ENCODE measurements at places on chromosomes 6 and 20.

DNA sequence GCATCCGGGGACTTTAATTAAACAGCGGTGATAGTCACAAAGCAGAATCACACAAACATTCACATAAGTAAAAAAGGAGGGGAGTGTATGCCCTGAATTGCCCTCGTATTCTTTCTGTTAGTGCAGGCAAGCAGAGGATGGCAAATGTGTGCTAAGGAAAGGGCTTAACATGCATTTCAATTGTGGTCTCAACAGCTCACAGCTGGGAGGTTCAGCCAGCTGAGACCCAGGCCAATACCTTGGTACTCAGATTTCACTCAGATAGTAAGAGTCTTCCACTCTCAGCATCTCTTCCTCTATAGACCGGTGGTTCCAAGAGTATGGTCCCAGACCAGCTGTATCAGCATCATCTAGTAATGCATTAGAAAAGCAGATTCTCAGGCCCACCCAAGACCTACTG is 215.1 kb downstream of the PHACTR1 start:
- no peak for DNase-seq

DNA sequence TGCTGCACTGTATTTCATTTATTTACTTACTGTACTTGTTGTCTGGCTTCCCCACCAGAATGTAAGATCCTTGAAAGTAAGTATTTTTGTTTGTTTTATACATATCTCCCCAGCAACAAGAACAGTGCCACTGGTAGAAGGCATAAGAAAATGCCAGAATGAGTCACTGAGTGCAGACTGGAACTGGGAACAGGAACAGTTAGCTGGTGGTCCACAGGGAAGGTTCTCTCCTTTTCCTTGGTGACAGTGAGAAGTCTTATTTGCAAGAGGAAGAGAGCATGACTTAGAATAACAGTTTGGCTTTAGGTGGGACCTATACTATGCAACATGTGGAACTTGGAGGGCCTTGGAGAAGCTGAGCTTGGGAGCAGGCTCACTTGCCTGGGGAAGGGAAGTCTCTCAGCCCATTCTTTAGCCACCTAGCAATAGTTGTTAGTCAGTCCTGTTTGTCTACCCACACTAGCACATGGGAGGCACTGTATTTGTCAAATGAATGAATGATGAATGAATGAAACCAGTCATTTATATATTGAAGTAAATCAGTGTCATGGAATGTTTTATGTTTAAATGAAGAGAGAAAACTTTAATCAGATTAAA is 203.5 kb downstream of the KCNQ5 start:
- no peak for DNase-seq

DNA sequence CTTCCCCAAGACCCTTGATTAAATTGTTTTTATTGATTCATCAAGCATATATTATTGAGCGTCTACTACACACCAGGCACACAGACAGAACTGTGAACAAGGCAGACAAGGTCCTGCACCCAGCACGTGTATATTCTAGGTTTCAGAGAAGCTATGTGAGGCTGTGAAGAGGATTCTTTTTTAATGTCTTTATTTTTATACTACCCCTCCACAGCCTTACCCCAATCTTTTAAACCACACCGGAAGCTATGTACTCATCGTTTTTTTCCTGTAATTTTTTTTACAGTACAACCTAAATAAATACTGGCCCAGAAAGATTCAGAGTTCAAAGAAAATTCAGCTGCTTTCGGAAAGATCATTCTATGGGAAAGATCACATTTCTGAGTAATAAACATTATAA is 10.0 kb downstream of the SGK1 start:
- no peak for DNase-seq

DNA sequence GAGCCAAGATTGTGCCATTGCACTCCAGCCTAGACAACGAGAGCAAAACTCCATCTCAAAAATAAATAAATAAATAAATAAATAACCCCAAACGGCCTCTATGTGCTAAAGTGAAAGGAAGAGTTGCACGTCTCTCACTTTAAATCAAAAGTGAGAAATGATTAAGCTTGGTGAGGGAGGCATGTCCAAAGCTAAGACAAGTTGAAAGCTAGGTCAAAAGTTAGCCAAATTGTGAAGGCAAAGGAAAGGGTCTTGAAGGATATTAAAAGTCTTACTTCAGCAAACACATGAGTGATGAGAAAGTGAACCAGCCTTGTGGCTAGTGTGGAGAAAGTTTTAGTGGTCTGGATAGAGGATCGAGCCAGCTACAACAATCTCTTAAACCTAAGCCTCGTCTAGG is 14.3 kb downstream of the ZBP1 start:
- DNase-seq = no peak

GRCh38 chr6:135170849-135171248 is 10.3 kb upstream of the MYB start:
- DNase-seq = no peak

- DNase-seq = no peak
These were observed 60.2 kb downstream of the PSMG4 start for GRCh38 chr6:3318821-3319540.

GRCh38 chr6:151498327-151498726 is 4.5 kb downstream of the CCDC170 start:
- no peak for DNase-seq

DNA sequence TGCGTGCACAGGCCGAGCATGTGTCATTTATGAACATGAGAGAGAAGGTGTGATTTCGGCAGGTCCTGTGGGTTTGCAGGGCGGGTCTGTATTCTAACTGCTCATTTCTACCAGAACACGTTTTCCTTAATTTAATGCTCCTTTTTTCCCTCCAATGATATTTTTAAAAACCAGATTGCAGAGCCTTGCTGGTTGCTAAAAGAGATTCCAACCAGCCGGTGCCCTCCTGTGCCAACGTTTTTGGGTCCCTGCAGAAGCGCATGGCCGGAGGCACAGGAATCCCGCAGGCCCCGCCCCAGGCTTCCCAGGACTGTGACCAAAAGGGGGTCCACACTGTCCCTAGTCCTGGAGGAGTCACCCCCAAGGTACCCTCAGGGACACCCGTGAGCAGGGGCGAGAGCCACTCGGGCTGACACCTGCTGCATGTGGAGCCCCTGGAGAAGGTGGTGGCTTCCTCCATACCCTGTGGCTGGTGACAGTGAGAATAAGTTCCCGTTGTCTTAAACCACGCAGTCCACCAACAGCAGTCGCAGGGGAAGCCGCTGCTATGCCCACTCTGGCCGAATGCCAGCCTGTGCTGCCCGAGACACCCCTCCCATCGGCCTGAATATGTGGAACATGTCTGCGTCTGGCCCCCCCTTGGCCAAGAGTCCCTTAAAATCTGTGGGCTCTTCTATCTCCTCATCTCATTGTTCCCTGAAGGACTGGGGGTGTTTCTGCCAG is 15.7 kb upstream of the NTSR1 start:
- DNase-seq = no peak

GRCh38 chr6:78911218-78911940 is 44.0 kb downstream of the IRAK1BP1 start:
- DNase-seq = no peak

GRCh38 chr20:25054995-25055629 is 2.8 kb downstream of the ACSS1 start:
- no peak for DNase-seq

DNA sequence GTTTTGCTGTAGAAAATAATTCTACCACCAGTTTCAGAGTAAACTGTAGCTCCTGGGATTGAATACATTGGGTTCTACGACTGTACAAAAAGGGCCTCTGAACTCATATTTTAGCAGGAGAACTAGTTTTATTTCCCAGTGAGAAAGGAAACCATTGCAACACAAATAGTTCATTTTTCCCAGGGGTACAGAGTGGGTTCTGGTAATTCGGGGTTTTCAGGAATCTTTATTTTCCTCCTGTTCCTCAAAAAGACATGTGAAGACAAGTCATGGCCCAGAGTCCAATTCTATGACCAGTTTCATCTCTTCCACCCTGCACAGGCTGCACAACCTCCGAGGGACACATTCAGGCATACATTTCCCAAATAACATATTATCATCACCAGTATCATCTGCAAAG is 222.1 kb downstream of the HIVEP2 start:
- no peak for DNase-seq

DNA sequence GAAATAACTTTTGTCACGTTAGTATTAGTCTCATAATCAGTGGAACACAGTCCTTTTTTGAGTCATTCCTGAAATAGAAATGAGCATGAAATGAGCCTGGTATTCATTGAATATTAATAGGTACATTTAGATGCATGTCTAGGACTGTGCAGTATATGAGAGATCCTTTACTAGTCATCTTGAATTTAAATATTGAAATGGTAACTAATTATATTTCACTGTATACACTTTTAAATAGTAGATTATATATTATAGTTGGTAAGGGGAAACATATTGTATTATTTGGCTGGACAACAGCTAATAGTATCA is 59.4 kb downstream of the RSPO3 start:
- no peak for DNase-seq

DNA sequence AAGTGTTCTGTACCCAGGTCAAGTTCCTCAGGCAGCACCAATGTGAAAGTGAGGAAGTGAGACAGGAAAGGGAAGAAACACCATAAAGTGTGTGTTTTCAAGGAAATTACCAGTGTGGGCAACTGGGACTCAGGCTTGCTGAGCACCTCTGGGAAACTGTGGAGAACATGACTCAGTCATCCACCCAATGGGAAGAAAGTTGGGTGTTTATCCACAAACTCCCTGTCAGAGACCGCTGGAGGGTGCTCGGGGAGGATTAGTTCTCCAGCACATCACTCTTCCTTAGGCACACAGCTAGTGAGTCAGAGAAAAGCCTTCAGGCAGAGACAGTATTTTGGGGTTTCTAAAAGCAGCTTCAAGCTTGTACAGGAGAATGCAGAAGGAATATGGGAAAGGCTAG is 93.6 kb downstream of the PCSK2 start:
- DNase-seq = no peak

GRCh38 chr6:154736618-154737259 is 3.5 kb downstream of the SCAF8 start:
- DNase-seq = no peak

DNA sequence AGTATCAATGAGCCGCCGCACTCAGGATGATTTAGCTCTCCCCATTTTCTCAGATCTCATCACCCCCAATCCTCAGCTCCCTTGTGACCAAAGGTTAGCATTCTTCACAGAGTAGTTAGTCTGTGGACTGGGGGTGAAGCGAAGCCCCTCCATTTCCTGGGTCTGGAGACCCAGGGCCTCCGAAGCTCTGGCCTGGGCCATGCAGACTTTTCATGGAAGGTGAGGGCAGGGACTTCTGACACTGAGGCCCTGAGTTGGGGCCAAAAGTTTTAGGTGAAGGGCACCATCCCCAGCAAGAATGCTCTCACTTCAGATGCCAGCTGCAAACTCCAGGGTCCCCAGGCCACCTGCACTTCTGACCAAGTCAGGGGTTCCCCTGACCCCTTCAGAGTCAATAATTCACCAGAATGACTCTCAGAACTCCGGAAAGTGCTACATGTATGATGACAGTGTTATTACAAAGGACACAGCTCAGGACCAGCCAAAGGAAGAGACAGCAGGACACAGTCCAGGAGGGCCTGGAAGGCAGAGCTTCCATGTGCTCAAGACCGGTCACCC is 65.7 kb upstream of the DUSP22 start:
- DNase-seq = no peak

DNA sequence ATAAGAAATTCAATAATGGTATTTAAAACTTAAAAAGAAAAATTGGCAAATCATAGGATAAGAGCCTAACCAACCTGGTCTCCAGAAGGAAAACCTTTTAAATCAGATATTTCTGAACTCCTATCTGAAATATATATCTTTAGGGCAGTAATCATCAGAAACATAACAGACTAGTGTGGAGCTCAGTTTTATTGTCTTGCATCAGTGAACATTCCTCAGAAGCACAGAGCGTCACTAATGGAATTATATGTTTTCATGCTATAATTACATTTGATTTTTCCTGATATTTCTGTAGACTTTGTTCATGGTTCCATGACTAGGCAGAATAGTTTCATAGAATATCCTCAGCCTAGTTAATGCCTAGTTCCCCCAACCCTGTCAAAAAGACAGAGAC is 262.2 kb downstream of the EYA4 start:
- DNase-seq = no peak

DNA sequence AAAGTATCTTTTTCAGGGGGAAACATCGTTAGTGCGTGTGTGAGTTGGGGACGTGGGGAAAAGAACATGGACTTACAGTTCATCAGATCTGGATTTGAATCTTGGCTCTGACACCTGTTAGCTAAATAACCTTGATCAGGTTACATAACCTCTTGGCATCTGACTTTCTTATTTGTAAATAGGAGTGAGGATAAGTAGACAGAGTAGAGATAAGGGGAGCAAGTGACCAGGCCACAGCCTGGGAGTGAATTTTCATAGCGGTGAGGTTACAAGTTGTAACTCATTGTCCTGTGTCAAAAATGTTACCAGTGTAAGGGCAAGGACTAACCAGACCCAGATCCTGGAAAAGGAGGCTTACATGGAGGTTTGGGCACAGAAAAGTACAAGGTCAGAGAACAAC is 733.5 kb upstream of the MMS22L start:
- DNase-seq = no peak

- DNase-seq = no peak
These were observed 63.2 kb downstream of the SESN1 start for GRCh38 chr6:109031416-109031815.

- DNase-seq = peak; percentile 57
These were observed 33.7 kb upstream of the GPR6 start for GRCh38 chr6:109944448-109944847.

DNA sequence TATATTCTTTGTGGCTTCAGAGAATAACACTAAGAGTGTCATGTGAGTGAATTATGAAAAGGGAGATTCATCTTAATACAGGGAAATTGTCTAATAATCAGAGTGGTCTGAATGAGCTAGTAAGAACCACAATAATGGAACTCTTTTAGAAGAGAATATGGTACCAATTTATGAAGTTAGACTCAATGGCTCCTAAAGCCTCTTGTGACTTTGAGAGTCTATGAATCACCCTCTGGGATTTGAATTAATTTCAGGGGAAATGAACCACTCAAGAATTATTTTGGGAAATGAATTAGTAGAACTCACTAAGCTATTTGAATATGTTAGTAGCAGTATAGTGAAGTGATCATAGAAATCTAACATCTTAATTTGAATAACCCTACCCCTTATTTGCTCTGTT is 14.3 kb downstream of the PCMT1 start:
- no peak for DNase-seq

DNA sequence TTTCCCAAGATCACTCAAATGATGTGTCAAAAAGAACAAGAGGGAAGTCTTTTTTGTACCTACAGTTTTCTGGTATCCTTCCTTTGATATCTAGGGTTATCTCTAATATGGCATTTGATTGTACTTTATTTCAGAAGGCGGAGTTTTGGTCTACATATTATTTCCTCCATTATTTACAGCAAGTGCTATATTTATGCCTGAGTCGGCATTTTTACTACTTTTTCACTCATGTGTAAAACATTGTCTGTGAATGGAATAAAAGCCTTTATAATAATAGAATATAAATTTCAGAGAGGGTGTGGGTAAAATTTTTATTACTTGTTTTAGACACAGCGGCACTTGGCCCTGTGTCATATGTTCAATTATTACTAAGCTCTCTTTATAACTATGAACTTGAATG is 398.4 kb downstream of the BCKDHB start:
- DNase-seq = no peak

- DNase-seq = no peak
These were observed 23.8 kb downstream of the LY86 start for GRCh38 chr6:6612308-6612707.
